ENCODE measurements at places on chromosomes 12 and 14.
A peak's percentile ranks its signal among the peaks of the same experiment; 100 is the strongest.

DNA sequence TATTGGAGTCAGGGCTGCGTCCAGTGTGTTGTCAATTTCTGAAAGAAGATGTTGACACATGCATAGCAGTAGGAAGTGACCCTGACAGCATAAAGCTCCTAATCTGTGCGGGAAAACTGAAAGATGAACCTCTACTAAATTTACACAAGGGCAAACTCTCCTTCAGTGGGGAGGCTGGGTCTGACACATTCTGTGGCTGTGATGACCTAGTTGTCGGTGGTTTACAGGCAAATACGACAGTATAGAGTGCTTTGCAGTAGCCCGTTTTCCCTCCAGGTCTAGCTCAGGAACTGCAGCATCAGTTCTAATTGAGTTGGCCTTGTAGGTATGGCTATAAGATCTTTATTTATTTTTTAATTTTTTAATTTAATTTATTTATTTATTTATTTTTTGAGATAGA, 14.8 kb upstream of the GABARAPL1 start:
- DNase-seq: no peak

GRCh38 chr14:42140831-42141279, 534.2 kb downstream of the LRFN5 start:
- no peak for DNase-seq

DNA sequence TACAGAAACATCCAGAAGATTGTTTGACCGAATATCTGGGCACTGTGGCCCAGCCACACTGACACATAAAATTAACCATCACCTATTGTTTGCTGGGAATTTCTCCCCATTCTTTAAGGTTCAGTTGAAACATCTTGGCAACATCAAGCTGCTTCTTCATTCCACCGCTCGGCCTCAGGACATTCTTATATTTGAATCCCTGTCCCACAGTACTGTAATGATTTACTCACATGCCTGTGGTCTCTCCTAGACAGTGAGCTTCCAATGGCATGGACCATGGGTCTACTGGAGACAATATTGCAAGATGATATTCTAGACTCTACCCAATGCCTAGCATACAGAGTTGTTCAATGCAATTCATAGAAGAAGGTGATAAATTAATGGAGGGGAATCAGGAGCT, 56.1 kb downstream of the EMP1 start:
- DNase-seq: no peak

DNA sequence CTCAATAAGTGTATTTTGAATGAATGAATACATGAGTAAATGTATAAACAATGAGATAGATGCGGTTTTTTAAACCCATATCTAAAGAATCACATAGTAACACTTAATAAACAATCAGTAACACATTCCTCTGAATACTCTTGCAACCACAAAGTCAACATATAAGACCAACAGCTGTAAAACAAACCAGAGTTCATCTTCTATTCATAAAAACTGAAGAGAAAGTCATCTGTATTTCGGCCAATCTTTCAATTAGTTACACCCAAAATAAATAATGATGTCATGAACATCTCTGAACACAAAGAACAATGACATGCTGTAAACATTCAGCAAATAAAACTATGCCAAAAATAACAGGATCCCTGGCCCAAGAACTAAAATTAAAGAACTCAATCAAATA, 47.2 kb downstream of the ARMH4 start:
- DNase-seq: no peak

GRCh38 chr14:64518229-64518628, 13.7 kb downstream of the ZBTB1 start:
- DNase-seq: no peak

- no peak for DNase-seq
Measured at GRCh38 chr12:49635656-49636055, 12.3 kb downstream of the PRPF40B start.

- peak; percentile 3 for DNase-seq
Measured at GRCh38 chr14:47346849-47347248, 328.6 kb downstream of the MDGA2 start.

GRCh38 chr14:77375973-77376770, 722 bp downstream of the TMED8 start:
- DNase-seq: peak; percentile 66

DNA sequence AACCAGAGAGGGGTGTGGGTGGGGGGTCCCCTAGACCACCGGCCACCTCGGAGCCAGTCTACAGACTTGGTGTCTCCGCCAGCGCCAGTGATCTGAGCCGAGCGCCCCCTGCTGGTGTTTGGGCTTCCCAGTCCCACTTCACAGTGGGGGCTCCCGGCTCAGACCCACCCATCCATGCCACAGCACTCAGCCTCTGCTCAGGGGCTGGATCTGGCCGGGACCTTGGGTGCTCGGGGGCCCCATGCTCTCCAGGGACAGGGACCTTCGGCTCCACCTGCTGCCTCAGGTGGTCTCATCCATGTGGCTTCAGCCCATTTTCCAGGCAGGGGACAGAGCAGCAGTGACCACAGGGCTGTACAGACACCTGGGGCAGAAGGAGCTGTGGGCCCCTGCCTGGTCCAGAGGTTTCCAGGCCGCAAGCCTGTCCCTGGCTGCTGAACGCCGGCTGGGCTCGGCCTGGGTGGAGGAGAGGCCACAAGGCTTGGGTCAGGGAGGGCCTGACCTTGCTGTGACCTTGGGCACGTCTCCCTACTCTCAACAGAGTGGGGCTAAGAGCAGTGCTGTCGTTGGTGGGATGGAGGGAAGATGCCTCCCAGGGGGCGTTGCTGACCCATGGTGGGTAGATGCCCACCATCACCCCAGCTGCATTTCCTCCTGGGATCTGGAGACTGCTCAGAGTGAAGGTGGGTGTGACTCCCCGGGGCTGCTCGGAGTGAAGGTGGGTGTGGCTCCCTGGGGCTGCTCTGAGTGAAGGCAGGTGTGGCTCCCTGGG, 86.3 kb downstream of the KIF26A start:
- DNase-seq: peak; percentile 55

GRCh38 chr14:61203081-61203753, 77.9 kb downstream of the TMEM30B start:
- no peak for DNase-seq

DNA sequence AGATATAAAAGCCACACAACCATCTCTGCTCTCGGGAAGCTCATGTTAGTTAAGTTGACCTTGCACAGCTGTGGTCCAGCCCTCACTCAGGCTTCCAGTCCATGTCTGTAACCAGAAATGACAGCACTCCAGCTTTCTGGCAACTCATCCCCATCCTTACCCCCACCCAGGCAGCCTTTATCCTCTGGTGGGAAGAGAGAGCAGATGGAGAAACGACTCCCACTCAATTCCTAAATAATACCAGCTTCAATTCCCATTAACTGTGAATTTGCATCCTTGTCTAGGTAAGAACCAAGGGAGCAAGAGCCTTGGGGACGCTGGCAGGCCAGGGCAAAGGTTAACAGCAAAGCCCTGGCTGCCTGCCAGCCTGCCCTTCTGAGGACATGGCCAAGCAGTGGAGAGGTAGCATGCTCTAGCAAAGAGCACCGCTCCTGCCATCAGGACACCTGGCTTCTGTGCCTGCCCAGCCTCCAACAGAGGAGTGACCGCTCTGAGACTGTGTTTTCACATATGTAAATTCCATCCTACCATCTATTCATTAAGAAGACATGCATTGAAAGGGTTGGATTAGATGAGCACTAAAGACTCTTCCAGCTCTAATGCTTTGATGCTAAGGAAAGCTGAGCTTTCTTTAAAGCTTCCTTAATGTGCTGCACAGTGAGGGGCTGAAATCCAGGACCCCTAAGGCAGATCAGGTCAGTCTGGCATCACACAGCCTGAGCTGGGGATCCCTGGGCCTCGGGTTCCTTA, 236.1 kb downstream of the GRIN2B start:
- DNase-seq: no peak

- DNase-seq: no peak
Measured at GRCh38 chr12:99024191-99024590, 379.1 kb downstream of the APAF1 start.

GRCh38 chr12:88036353-88036965, 7.3 kb upstream of the C12orf50 start:
- peak; percentile 56 for DNase-seq

- no peak for DNase-seq
Measured at GRCh38 chr14:64416348-64416932, 28.3 kb downstream of the MTHFD1 start.

DNA sequence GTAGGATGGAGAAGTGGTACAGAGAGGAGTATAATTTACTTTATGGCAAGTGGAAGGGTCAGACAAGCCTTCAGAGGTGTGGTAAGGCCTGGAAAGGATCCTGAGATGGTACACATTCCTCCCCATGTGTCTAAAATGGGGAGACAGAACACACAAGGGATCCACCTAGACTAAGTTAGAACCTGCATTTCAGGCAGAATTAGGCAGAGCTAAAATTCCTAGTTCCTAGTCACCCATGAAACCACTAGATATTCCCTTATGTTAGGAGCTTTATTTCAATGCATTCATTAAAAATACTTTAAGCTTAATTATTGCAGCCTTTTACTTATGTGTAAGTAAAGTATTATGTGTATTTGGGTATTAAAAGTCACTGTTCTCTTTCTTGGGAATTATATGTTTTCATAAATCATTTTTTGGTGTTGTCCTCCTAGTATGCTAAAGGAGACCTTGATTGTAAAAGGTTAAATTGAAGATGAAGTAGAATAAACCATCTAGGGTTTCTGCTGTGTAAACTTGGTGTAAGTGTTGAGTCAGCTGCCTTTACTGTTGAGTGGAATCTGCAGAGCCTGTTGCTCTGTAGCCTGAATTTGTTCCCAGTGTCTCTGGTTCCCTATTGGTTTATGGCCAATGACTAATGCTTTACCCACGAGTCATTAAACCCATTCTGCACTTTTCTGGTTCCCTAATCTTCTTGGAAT, 423.2 kb downstream of the ATP23 start:
- DNase-seq: no peak

GRCh38 chr14:52080158-52080800, 11.4 kb upstream of the NID2 start:
- no peak for DNase-seq

DNA sequence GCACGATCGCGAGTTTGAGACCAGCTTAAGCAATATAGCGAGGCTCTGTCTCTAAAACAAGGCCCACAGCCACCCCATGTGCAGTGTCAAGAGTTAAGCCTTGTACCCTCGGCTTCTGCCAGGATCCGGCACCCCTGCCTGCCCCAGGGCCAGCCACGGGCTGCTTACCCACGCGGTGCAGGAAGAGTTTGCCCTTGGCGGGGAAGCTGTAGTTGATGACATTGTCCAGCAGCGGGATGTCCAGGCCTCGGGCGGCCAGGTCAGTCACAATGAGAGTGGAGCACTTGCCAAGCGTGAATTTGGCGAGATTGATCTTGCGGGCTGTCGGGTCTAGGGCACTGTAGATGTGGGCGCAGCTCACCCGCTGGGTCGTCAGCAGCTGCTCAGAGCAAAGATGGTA, 13.1 kb downstream of the DDX54 start:
- no peak for DNase-seq

DNA sequence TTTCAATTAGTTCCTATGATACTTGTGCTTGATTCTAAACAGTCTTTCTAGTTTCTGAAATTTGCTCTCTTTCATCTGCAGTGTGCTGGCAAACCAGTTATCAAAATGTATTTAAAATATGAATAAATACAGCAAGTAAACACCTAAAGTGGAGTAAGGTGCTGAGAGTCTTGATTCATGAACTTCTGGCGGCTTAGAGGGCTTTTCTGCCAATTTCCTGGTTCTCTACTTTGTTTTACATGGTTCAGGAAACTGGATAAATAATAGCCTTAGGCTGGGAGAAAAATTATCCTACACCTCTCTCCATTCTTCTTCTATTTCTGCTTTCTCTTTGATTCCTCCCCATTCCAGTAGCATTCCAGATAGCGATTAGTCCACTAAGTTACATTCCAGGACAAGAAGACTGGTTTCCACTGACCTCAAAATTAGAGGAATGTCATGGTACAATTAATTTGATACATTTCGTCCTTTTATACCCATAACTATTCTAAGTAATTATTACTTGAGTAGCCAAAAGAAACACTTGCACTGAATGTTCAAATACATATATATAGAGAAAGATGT, 14.9 kb downstream of the ATP2B1 start:
- DNase-seq: no peak

DNA sequence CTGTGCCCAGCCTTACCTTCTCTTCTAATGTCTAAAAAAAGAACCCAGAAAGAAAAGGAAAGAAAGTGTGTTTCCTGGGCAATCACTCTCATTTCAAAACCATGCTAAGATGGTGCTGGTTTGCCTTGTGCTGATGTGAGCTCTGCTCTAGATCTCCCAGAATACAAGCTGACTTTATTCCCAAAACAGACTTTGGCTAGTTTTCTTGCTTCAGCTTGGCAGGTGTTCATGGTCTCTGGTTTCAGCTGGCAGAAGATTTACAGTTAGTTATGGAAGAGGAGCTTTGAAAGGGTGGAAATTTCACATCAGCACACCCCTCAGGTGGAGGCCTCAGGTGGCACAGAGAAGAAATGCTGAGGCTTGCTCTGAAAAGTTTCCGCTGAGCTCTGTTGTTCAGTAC, 34.4 kb downstream of the PPP1R36 start:
- DNase-seq: no peak

DNA sequence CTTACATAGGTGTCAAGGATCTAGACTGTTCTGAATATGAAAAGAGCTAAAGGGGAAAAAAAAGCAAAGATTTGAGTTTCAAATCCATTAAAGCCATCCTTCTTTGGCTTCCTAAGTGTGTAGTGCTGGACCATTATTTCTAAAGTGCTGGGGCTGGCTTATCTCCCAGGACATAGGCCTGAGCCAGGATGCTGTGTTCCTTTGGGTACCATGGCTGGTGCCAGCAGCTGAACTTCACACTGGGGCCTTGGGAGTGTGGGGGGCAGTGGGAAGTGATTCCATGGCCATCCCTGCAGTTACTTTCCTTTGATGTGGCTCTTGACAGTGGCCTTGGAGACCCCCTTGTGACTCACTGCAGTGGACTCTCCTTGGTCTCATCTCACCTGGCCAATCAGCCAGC, 20.8 kb downstream of the PRMT8 start:
- DNase-seq: no peak

GRCh38 chr14:52179141-52179790, 88.2 kb upstream of the PTGDR start:
- DNase-seq: no peak

- peak; percentile 59 for DNase-seq
Measured at GRCh38 chr14:32102152-32102787, 25.2 kb downstream of the ARHGAP5 start.

DNA sequence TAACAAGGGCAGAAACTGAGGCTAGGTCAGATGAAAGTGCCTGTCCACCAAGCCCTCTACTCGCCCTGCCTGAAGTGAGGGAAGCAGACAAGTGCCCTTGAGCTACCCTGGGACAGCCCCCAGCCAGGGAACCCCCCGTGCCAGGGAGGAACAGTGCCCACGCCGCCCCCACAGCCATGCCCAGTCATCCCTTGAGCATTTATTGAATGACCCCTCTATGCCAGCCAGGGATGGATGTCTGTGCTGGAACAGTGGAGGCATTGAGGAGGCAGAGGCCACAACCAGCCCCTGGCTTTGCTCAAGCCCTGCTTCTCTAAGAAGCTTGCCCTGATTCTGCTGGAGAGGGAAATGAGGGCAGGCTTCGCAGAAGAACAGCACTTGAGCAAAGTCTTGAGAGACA, 3.7 kb upstream of the AQP6 start:
- DNase-seq: no peak

- DNase-seq: no peak
Measured at GRCh38 chr14:32417956-32418552, 89.0 kb downstream of the AKAP6 start.

Measured in hematopoietic multipotent progenitor cell treated with erythropoietin and hydrocortisone succinate and interleukin-3 and kit ligand, for 4 days (in vitro differentiated cells).